ENCODE measurements at places on chromosomes 7 and 10. TPM values are rescaled to one million over a fixed set of nuclear protein-coding genes. Genes with fewer than 3 reads are reported as not detected.

Gene ENTPD1
- total RNA-seq, result 0.07 TPM

Gene TUBAL3
- 0.31 TPM for total RNA-seq

Gene GPR15LG
- not detected for total RNA-seq

Gene TYW1B
- 2.8 TPM for total RNA-seq

Gene SPDYE9
- not detected for total RNA-seq
